T-helper 2 cell (primary cell): ENCODE measurements at places on chromosomes 1 and 21.

- no peak for DNase-seq
Observed at GRCh38 chr21:39946199-39946598, 79.0 kb downstream of the PCP4 start.

GRCh38 chr1:69794831-69795230 is 227.1 kb downstream of the LRRC7 start:
- DNase-seq = no peak

- no peak for DNase-seq
Observed at GRCh38 chr1:168004531-168004930, 67.7 kb upstream of the MPC2 start.

GRCh38 chr1:205434738-205435137 is 12.9 kb upstream of the LEMD1 start:
- no peak for DNase-seq

DNA sequence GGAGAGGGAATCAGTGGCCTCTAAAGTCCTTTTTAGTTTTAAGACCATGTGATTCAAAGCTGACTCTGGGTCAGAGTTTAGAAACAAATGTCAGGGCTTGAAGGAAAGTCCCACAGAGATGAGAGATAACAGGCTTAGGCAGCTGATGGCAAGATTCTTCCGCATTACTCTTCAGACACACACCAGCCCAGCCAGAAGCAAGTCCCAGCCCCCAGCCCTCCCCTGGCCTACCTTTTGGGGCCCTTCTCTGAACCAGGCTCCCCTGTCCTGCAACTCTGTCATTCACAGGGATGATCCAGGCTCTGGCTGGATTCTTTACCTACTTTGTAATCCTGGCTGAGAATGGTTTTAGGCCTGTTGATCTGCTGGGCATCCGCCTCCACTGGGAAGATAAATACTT is 13.1 kb upstream of the CASQ1 start:
- no peak for DNase-seq
